Activated CD4-positive, alpha-beta T cell treated with anti-CD3 and anti-CD28 coated beads, Interleukin-2, amount 50 U/mL, for 48 hours (primary cell): ENCODE measurements at places on chromosomes 13 and 19.
A peak's percentile ranks its signal among the peaks of the same experiment; 100 is the strongest.

DNA sequence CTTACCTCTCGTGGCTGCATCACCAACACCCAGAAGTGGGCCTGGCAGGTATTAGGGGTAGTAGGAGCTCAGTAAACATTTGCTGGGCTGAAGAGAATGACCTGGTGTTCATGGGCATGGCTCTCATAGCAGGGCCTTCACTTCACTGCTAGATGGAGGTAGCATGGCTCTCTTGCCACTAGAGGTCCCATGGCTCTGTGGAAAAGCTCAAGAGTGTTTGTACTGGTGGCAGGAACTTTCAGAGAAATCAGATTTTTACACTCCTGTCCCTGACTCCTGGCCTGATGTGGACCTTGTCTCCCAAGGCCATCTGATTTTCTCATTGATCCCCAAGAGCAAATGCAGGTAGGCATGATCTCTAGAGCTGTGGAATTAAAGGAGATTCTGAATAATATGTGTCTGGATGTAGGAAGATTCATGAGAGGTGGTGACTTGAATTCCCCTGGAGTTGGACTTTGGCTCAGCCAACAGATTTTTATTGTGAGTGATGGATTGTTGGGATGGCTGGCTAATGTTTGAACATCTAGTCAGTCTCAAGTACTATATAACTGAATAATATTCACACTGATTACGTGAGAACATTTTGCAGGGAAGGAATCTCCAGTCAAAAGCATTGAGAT is 5.7 kb downstream of the ZNF574 start:
- no peak for DNase-seq

GRCh38 chr13:91383836-91384235 is 14.6 kb upstream of the GPC5 start:
- DNase-seq: no peak

- peak; percentile 72 for DNase-seq
These were observed 31.9 kb upstream of the FEM1A start for GRCh38 chr19:4759388-4760284.

GRCh38 chr19:4108767-4109625 is 14.9 kb downstream of the MAP2K2 start:
- peak; percentile 52 for DNase-seq

- no peak for DNase-seq
These were observed 52.6 kb downstream of the RASA3 start for GRCh38 chr13:114079601-114080536.

DNA sequence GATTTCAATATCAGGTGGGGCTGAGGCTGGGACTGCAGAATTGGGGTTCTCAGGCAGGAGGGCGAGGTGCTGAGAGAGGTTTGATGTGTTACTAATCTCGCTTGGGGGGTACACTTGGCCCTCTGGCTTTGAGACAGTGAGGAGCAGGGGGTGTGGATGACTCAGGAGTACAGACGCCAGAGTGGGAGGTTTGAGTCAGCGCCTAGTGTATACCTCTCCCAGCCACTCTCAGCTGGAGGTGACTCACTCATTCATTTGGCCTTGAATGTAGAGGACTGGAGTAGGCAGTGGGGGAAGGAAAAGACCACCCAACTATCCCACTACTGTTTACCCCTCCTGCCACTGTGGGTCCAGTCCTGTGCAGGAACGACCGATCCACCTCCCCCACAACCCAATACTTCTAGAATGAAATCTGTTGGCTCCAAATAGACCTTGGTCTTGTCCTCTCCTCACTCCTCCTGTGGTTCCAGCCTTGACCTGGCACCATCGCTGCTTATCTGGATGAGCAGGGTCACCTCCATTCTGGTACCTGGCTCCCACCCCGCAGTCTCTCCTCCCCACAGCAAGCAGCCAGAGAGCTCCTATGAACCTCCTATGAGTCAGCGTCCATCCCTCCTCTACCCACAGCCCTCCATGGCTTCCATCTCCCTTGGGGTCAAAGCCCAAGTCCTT is 20.1 kb upstream of the ZNRF4 start:
- peak; percentile 45 for DNase-seq

- peak; percentile 56 for DNase-seq
These were observed 96.6 kb downstream of the SIPA1L3 start for GRCh38 chr19:38003438-38004185.

- DNase-seq: no peak
These were observed 63.6 kb upstream of the NFIC start for GRCh38 chr19:3302755-3303154.
